Vagina (tissue), 2 donors: ENCODE measurements at places on chromosomes 1 and 21.

- DNase-seq: no peak
Measured at GRCh38 chr1:46036894-46037839, 95.3 kb downstream of the PIK3R3 start.

- DNase-seq: no peak
Measured at GRCh38 chr1:67566803-67567377, 118.1 kb upstream of the GADD45A start.

DNA sequence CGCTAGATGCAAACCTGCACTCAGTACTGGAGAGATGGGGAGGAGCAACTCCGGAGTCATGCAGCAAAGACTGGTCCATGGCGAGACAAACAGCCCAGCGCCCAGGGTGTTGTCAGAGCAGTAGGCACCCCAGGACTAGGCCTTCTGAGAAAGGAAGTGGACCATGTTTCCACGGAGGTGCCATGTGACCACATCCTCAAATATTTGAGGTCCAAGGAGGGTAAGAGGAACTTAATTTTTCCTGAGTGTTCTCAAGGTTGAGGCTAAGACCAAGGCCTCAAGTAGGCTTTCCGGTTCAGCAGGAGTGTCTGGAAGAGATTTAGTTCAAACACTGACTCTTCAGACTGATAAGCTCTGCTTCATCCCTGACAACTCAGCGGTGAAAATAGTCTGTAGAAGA, 186.2 kb downstream of the RHOU start:
- no peak for DNase-seq

- DNase-seq: no peak
Measured at GRCh38 chr1:86245566-86246190, 89.1 kb upstream of the COL24A1 start.

- no peak for DNase-seq
Measured at GRCh38 chr1:75124510-75124909, 9.7 kb upstream of the LHX8 start.

DNA sequence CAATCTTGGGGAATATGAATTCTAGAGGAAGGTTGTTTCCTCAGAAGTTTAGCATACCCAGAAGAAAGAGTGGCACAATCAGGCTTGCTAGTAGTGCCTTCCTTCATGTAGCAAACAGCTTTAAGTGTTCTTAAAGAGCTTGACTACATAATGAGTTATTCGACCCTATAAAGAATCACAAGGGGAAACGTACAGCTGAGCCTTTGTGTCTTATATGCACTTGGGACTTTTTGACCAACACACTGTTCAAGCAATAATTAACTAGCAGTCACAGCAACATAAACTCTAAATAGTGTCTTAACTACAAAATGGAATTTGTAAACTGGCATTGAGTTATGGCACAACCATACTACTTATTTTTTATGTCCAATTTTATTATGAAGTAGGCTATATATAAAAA, 86.1 kb downstream of the TTLL7 start:
- no peak for DNase-seq

GRCh38 chr1:65538086-65538485, 117.6 kb downstream of the LEPR start:
- DNase-seq: no peak

DNA sequence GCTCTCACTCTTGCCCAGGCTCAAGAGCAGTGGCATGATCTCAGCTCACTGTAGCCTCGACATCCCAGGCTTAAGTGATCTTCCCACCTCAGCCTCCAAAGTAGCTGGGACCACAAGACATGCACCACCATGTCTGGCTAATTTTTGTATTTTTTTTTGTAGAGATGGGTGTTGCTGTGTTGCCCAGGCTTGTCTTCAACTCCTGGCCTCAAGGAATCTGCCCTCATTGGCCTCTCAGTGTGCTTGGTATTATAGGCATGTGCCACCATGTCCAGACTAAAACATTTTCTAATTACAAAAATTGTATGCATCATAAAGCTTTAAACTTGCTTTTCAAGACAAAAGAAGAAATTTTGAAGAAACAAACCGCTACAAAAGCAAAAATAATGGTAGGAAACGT, 20.1 kb downstream of the CBR1 start:
- DNase-seq: no peak

GRCh38 chr21:34707876-34708325, 39.1 kb downstream of the CLIC6 start:
- no peak for DNase-seq

DNA sequence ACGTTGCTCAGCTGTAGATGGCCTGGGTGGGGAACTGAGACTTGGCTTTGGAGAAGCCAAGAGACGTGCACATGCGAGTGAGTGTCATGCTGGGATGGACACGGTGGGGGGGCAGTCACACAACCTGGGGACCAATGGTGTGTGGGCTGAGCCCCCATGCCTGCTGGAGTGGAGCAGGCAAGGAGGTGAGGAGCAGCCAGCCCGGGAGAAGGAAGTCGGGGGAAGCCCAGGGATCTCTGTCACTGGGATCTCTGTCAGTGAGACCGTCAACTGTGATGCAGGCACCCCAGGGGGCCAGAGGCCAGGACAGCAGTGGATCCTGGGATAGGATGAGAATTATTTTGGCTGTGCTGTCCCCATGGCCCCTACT, 11.0 kb upstream of the ZNF669 start:
- no peak for DNase-seq

GRCh38 chr1:116906812-116907211, 2.9 kb upstream of the PTGFRN start:
- DNase-seq: no peak

DNA sequence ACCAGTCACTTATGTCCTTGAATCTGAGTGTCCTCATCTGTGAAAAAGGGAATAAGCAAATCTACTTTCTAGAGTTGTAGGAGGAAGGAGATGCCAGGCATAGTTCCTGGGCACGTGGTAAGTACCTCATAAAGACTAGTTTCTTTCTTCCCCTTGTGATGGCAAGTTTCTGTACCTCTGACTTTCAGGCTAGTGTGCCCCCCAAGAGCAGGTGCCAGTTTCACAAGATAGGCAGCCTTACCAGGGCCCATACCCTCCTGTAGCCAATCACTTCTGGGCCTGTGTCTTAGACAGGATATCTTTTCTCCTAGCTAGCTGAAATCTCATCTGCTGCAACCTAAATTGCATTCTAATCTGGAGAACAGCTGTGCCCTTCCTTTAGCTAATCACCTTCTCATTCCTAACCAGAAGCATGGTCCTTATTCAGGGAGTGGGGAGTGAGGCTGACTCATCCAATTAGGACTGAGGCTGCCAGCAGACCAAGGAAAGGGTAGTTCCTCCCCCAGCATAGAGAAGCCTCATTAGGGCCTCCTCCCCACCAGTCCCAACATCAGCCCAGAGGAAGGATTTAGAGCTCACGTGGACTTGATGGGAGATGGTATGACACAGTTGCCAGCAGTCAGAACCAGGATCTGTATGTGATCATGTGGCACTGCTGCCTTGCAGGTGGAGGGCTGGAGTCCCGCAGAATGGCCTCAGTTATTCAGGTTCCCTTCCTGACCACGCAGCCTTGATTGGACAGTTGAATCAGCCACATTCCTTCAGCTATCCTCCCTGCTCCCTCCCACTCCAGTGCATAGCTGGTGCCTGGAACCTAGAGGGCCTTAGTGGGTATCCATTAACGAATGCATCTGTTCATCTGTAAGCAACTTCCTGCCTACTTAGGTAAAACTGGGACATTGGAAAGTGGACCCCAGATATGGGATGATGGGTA, 7.9 kb downstream of the KLHDC8A start:
- DNase-seq: no peak

DNA sequence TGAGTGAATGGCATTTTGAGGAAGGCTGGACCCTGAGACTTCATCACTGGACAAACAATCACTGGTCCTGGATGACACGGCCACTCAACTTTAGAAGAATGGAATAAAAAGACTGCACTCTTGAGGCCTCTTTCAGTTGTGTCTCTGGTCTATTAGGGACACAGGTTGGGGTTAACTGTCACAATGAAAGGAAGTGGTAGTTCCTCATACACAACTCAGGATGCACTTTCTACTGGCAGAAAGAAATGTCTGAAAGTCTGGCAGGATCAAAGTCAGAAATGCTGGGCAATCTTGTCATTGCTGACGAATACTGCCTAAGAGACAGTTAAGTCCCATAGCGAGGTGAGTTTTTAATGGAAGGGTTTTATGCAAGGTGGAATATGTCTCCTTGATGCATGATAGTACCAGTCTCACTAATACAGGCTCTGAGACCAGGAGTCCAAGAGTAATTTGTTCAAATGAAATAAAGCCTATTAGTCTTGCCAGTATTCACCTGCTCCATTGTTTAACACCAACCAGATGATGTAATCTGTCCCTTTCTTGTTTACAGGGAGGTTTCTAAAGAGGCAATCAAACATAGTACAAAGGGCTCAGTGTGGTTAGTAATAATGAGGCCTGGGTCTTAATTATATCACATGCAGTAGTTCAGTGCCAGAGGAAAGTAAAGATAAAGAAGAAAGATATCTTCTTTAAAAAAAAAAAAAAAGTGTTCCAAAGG, 11.2 kb upstream of the RRP15 start:
- DNase-seq: no peak

- no peak for DNase-seq
Measured at GRCh38 chr1:19786988-19787423, 12.7 kb downstream of the TMCO4 start.

GRCh38 chr1:32111789-32112188, 3.9 kb downstream of the KPNA6 start:
- DNase-seq: no peak

- no peak for DNase-seq
Measured at GRCh38 chr1:93142161-93142560, 38.1 kb downstream of the TMED5 start.

DNA sequence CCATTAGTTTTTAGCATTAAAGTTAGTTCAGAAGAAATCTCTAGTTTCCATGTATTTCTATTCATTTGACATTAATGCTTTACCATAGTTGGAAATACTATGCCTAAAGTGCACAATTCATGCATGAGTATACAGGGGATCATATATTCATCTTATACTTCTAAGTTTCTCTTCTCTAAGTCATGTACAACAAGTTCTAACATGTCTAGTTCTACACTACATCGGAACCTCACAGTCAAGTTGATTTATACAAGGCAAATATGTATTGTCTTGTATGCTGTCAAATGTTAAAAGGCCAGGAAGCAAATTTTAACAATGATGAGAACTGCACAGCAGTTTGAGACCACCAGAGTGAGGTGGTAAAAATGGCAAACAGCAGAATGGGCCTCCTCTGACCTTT, 22.9 kb upstream of the MOB3C start:
- no peak for DNase-seq

GRCh38 chr21:35457097-35457804, 408.1 kb upstream of the RUNX1 start:
- no peak for DNase-seq

GRCh38 chr21:41640748-41641509, 125.9 kb downstream of the RIPK4 start:
- no peak for DNase-seq

GRCh38 chr1:56964349-56965017, 1.3 kb downstream of the C8B start:
- DNase-seq: no peak

- DNase-seq: no peak
Measured at GRCh38 chr1:216686860-216687766, 36.1 kb downstream of the ESRRG start.

GRCh38 chr1:167602840-167603239, 27.2 kb upstream of the RCSD1 start:
- no peak for DNase-seq

- no peak for DNase-seq
Measured at GRCh38 chr1:29283804-29284195, 47.5 kb downstream of the PTPRU start.

DNA sequence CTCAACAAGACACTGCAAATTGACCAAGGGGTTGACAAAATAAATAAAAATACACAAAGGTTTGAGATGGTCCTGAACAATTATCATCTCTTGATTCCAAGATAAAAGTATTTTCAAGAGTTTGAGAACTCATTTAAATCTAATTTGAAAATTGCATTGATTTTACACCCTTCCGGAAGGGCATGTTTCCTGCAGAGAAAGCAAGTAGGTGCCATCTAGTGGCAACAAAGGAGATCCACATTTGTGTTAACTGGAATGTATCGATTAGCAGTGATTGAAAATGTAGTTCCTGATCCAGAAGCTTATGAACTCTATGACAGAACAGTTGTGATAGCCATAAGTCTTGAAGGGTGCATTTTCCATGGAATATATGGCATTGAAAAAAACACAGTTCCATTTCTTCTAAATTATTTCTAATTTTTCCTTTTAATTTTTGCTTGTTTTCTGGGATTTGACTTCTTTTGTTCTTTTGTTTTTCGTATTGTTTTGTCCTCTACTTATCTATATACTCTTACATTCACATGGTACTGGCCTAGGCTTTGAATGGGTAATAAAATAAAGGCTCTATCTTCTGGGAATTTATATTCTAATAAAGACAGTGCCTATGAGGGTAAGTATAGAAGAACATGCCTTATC, 143.7 kb downstream of the DNM3 start:
- no peak for DNase-seq

DNA sequence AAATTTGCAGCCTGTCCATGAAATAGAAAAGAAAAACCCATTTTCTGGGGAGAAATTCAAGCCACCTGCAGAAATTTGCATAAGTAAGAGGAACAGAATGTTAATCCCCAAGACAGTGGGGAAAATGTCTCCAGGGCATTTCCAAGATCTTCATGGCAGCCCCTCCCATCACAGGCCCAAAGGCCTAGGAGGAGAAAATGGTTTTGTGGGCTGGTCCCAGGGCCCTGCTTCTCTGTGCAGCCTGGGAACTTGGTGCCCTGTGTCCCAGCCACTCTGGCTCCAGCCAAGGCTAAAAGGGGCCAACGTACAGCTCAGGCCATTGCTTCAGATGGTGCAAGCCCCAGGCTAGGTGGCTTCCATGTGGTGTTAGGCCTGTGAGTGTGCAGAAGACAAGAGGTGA, 155.6 kb downstream of the PRDM2 start:
- no peak for DNase-seq

GRCh38 chr1:87682565-87682964, 353.9 kb downstream of the LMO4 start:
- no peak for DNase-seq

DNA sequence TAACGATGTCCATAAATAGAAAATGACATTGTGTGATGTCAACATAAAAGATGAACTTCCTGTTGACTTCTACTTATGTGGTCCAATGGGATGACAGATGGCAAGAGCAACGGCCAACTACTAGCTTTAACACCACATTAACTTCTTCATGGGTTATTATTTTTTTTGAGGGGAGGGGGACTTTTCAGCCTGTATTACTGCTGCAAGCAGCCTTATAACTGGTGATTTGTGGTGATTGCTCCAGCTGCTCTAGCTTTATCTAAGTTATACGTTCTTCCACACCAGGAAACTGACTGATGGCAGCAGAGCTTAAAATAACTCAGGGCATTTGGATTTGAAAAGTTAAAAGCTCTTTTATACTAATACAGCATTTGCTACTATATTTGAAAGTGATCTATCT, 228.8 kb upstream of the B3GALT2 start:
- no peak for DNase-seq

GRCh38 chr1:182765391-182765790, 24.2 kb upstream of the NPL start:
- DNase-seq: no peak

- DNase-seq: no peak
Measured at GRCh38 chr1:86419277-86419903, 4.6 kb upstream of the CLCA2 start.

- DNase-seq: no peak
Measured at GRCh38 chr1:67646145-67647035, 38.6 kb upstream of the GADD45A start.
